ENCODE measurements at places on chromosomes 7 and 10.

DNA sequence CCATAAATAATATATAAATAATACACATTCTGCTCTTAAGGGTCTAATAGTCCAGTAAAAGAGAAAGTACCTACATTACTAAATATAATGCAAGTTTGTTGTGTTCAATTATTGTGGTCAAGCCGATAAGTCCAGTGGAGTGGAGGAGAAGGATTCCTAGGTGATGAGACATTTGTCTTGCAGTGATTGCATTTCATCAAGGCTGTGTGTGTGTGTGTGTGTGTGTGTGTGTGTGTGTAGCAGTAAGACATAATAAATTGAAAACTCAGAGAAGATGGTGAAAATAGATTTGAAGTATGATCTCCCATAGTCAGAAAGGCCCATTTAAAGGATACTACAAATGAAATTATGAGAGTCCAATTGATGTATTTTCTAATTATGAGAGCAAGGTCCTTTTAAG, 192.5 kb upstream of the SEMA3C start:
- H3K36me3 ChIP-seq: no peaks in the 10 kb centered on the region
- no peak overlapping the region for H3K4me3 ChIP-seq
- no peaks in the 10 kb centered on the region for H3K27me3 ChIP-seq
- DNase-seq: no peak
- H3K4me1 ChIP-seq: no peaks in the 10 kb centered on the region
- H3K27ac ChIP-seq: no peak overlapping the region

- peak overlapping the region; percentile 71 for H3K27ac ChIP-seq
Measured at GRCh38 chr7:16067711-16068110, 353.6 kb downstream of the CRPPA start.

- H3K4me3 ChIP-seq: no peak overlapping the region
- no peaks in the 10 kb centered on the region for H3K4me1 ChIP-seq
- no peak for DNase-seq
- H3K27me3 ChIP-seq: no peaks in the 10 kb centered on the region
- peak overlapping the region; percentile 63 for H3K27ac ChIP-seq
Measured at GRCh38 chr10:5971315-5971832, 6.0 kb downstream of the IL15RA start.

DNA sequence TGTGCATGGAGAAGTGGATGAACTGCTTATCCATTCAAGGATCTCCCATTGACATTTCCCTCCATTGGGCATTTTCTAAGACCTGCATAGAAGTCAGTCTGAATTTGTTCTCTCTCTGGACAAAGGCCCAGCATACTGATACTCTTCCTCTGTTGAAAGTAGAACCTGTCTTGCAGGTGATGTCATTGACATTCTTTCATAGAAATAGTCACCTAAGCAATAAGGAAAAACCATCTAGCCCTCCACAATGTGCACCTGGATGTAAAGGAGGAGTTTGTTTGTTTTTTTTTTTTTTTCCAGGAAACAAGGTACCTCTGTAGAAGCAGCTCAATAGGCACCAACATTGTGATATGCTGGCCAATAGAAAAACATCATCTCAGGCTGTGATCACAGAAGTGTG, 150.4 kb downstream of the DPY19L1 start:
- H3K27me3 ChIP-seq: no peaks in the 10 kb centered on the region
- no peak overlapping the region for H3K27ac ChIP-seq
- no peak for DNase-seq

DNA sequence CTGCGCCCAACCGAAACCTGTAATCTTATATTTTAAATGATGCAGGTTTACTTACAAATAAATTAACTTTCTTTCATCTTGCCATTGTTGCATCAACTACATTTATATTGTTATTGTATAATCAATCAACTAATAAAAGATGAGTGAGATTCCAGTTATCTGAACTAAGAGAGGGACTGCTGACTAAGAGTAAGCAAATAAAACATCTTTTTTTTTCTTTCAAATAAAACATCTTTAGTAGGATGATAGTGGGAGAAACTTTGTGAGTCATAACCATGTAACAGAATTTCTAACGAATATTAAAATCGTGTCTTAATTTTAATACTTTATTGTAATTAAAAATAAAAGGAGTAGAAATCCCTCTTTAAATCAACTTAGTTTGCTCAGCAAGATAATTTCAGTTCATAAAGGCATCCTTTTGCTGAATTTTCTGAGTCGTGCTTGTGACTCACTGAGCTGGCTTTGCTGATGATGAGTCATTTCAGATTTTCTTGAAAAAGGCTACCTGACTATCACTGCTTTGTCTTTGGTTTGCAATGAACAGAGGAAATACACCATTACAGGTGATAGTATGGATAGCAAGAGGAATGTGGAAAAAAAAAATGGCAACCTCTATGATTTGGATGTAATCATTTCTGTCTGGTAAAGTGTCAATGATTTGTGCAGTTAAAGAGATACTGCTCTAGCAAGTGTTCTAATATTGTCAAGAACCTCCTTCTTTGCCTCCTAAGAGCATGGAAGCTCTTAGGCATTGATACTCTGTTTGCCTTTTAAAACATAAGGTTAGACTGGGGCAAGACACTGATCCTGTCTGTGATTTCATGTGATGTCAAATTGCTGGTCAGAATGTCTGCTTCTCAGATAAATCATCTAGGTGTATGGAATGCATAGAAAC, 119.5 kb downstream of the GPR158 start:
- H3K36me3 ChIP-seq: no peaks in the 10 kb centered on the region
- H3K27me3 ChIP-seq: no peaks in the 10 kb centered on the region
- no peaks in the 10 kb centered on the region for H3K4me1 ChIP-seq
- no peak overlapping the region for H3K27ac ChIP-seq

- H3K27ac ChIP-seq: no peak overlapping the region
- no peak for DNase-seq
- H3K27me3 ChIP-seq: no peaks in the 10 kb centered on the region
Measured at GRCh38 chr7:70520611-70521010, 611.3 kb upstream of the GALNT17 start.

DNA sequence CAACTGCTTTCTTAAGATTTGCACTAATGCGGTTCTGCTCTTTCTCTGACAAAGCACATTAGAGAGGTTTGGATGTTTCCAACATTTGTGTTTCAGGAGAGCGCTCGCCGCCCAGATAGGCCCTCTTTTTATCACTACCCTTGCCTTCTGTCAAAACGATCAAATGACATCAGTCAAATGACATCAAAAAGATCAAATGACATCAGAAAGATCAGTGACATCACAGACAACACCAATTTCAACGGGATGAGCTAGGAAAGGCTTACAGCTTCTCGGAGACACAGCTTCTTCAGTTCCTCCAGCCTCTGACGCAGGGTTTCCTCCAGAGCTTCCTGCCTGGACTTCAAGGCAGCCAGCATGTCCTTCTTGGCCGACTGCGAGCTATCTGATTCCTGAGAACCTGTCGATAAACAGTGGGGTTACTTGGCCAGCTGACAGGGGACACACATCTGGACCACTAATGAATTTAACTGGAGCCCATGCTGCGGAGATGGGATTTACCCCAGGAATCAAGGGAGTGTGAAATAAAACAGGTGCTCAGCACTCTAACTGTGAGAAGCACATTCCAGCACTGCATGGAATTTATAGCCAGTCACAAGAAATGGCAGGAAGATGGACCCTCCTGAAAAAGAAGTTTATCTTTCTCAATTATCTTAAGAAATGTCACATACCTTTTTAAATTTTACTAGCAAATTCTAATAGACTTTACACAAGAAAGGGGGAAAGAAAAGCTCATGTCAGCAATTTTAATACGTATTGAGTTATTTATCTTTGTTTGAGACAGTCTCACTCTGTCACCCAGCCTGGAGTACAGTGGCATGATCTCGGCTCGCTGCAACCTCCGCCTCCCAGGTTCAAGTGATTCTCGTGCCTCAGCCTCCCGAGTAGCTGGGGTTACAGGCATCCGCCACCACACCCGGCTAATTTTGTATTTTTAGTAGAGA, 88.2 kb downstream of the PRPF18 start:
- DNase-seq: peak; percentile 57
- no peak overlapping the region for H3K27ac ChIP-seq
- H3K4me3 ChIP-seq: no peak overlapping the region
- no peaks in the 10 kb centered on the region for H3K27me3 ChIP-seq
- H3K36me3 ChIP-seq: peaks cover 70% of the 10 kb centered on the region
- H3K4me1 ChIP-seq: peaks cover 7% of the 10 kb centered on the region

DNA sequence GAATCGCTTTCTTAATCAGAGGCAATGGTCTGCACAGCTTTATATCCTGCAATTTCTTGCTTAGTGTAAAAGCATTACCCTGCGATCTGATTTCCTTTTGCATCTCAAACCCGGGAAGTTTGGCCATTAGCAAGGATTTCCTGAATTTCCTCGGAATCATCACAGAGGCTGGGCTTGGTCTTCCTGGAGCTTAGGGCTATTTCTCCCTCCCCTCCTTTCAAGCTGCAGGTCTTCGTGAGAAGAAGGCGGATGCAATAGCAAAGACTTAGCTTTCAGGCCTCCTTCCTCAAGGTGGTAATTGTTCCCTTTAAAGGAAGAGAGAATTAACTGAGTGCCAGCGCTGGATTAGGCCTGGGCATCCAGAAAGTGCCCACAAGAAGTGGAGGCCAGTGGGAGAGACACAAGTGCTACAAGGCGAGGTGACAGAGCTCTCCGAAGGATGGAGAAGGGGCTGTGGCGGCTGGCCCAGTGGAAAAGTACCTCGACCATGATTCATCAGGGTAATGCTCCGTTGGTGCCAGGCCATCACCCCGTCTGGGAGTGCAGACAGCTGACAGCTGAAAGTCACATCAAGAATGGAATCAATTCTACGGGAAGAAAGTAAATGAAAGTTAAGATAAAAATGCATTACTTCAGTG, 4.0 kb upstream of the ARMS2 start:
- H3K27ac ChIP-seq: no peak overlapping the region
- H3K4me3 ChIP-seq: no peak overlapping the region
- no peaks in the 10 kb centered on the region for H3K36me3 ChIP-seq
- H3K27me3 ChIP-seq: no peaks in the 10 kb centered on the region

DNA sequence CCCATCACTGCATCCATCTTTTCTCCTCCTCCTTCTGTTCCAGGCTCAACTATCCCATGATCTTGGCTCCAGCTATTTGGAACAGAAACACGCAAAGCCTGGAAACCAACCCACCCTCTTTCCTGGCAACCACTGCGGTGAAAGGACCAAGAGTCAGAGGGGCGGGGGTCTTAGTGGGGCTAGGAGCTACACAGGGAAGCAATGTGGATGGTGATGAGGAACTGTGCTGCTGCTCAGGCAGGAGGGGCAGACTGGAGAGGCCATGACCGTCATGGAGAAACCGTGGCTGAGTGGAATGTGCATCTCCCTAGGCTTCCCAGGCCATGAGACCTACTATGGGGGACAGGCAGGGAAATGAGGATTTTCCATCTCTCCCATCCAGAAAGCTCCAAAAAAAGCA, 25.6 kb downstream of the PLAC9 start:
- H3K27me3 ChIP-seq: no peaks in the 10 kb centered on the region
- H3K4me3 ChIP-seq: no peak overlapping the region
- H3K36me3 ChIP-seq: peaks cover 59% of the 10 kb centered on the region
- peaks cover 32% of the 10 kb centered on the region for H3K4me1 ChIP-seq

- H3K36me3 ChIP-seq: no peaks in the 10 kb centered on the region
- H3K4me1 ChIP-seq: no peaks in the 10 kb centered on the region
- peaks cover 6% of the 10 kb centered on the region for H3K27me3 ChIP-seq
Measured at GRCh38 chr7:127620406-127621233, 2.7 kb upstream of the PAX4 start.

- no peak overlapping the region for H3K4me3 ChIP-seq
- H3K27ac ChIP-seq: no peak overlapping the region
- no peaks in the 10 kb centered on the region for H3K36me3 ChIP-seq
- H3K4me1 ChIP-seq: no peaks in the 10 kb centered on the region
- H3K27me3 ChIP-seq: no peaks in the 10 kb centered on the region
Measured at GRCh38 chr7:115968596-115968995, 62.0 kb downstream of the TFEC start.

- DNase-seq: no peak
- no peak overlapping the region for H3K4me3 ChIP-seq
- no peaks in the 10 kb centered on the region for H3K4me1 ChIP-seq
- H3K27ac ChIP-seq: no peak overlapping the region
- H3K36me3 ChIP-seq: no peaks in the 10 kb centered on the region
Measured at GRCh38 chr10:80894797-80895467, 357.2 kb downstream of the SH2D4B start.

GRCh38 chr10:73859784-73860491, 14.4 kb downstream of the CAMK2G start:
- peaks cover 33% of the 10 kb centered on the region for H3K36me3 ChIP-seq
- H3K27ac ChIP-seq: no peak overlapping the region
- no peak for DNase-seq

DNA sequence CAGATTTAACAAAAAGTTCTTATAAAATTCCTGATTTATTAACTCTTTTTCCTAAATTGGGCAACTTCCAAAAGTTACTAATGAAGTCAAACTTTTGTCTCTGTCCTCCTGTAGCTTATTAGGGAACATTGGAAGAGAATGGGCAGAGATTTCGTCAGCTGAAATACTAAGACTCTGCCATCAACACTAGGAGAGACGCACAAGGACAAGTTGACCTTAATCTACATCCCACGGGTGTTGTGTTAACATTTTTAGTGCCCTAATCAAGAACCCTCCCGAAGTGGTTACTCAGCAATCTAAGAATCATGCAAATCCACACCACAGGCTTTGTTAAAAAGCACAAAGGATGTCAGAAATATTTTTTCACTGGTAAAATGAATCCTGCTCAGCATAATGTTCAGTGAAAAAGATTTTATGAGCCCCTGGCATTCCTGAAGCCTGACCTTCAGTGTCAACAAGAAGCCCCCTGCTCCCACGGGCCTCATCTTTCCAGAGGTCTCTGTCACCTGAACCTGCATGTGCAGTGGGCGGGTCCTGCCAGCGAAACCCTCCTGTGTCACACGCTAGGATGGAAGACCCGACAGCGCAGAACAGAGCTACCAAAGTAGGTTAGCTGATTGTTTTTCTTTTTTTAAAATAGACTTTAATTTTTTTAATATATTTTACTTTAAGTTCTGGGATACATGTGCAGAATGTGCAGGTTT, 70.6 kb upstream of the AKR1E2 start:
- no peak overlapping the region for H3K4me3 ChIP-seq
- H3K27ac ChIP-seq: no peak overlapping the region
- no peaks in the 10 kb centered on the region for H3K27me3 ChIP-seq
- DNase-seq: no peak

- H3K4me1 ChIP-seq: peaks cover 11% of the 10 kb centered on the region
- H3K27me3 ChIP-seq: peaks cover 7% of the 10 kb centered on the region
- H3K4me3 ChIP-seq: no peak overlapping the region
- DNase-seq: no peak
- no peak overlapping the region for H3K27ac ChIP-seq
- no peaks in the 10 kb centered on the region for H3K36me3 ChIP-seq
Measured at GRCh38 chr7:128699895-128700294, 27.8 kb downstream of the GARIN1A start.

GRCh38 chr10:52740913-52741675, 31.5 kb downstream of the MBL2 start:
- H3K27ac ChIP-seq: no peak overlapping the region
- no peak overlapping the region for H3K4me3 ChIP-seq
- no peaks in the 10 kb centered on the region for H3K27me3 ChIP-seq
- no peaks in the 10 kb centered on the region for H3K4me1 ChIP-seq

DNA sequence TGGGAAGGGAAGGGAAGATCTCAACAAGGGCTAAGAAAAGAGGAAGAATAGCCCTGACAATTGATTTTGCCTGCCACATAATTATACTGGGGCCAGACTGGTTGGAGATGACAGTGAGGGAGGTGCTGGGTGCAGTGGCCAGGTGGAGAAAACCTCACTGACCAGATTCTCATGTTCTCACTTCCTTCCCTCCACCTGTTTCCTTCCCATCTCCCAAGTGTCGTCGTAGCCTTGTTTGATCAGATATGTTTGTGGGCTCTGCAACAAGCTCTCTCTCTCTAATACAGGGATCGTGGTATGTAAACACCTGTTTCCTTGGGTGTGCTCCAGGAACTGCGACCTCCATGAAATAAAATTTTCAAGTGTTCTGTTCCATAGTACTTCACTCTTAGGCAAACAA, 60.2 kb downstream of the VCL start:
- H3K27me3 ChIP-seq: no peaks in the 10 kb centered on the region
- no peaks in the 10 kb centered on the region for H3K36me3 ChIP-seq
- DNase-seq: no peak
- no peak overlapping the region for H3K4me3 ChIP-seq
